IMR-90 (cell line): ENCODE measurements at places on chromosomes 11 and 22. TPM values are rescaled to one million over a fixed set of nuclear protein-coding genes. Genes with fewer than 3 reads are reported as not detected.

DNA sequence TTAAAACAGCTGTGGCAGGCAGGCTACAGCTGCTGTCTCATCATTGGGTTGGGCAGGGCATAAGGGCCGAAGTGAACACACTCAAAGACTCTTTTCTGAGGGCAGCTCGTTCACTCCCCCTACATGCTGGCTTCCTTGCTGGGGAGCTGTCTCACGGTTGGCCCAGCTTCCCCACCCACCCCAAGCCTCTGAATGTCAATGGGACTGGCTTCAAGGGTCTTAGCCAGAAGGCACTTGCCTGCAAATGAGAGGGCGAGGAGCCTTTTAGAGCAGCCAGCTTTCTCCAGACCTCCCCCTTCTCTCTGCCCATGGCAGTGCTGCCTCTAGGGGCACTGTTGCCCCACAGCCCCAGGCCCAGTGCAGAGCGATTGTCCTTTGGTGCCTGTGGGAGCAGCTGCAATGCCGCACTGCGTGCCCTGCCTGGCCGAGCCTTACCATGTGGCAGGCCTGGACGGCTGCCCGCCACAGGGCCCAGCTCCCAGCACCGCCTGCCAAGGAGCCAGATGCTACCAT lies 94.7 kb upstream of the RASSF10 start:
- peak; percentile 33 for DNase-seq

DNA sequence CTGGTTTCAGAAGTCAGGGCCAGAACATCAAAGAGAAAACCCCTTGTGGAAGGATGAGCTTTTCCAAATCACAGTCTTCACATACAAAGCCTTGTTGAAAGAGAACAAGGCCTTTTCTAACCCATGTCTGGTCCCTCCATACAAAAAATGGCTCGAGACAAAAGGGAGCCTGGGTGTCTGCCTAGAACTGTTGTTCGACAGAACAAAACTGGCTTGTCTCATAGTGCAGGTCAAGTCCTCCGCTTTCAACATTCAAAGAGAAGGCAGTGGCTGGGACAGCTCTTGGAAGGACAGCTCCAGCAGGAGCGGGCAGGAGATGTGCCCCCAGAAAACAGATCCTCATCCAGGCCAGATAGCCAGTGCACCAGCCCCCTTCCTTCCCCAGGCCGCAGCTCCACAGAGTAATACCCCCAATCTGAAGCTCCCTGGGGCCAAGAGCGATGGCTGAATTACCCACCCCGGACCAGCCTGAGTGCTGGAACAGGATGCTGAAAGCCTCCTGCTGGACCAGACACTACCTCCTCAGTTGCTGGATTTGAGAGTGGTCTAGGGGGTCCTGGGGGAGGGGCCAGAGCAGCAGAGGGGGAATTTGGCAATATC lies 27.6 kb downstream of the USH1C start:
- no peak for DNase-seq

RASD2 gene
- total RNA-seq: under 0.01 TPM in 2 replicates

GRCh38 chr11:11435635-11436034 lies 82.6 kb upstream of the CSNK2A3 start:
- no peak for DNase-seq

CHADL gene
- total RNA-seq: 0.18 and 0.28 TPM in 2 replicates

PRG3 gene
- not detected in 2 replicates for total RNA-seq

- DNase-seq: no peak
These were observed 11.2 kb downstream of the BARX2 start for GRCh38 chr11:129386795-129387397.

OR51E2 gene
- 0.56 and 0.72 TPM in 2 replicates for total RNA-seq

GRCh38 chr22:37803195-37803638 lies 4.5 kb upstream of the GCAT start:
- DNase-seq: no peak

DNA sequence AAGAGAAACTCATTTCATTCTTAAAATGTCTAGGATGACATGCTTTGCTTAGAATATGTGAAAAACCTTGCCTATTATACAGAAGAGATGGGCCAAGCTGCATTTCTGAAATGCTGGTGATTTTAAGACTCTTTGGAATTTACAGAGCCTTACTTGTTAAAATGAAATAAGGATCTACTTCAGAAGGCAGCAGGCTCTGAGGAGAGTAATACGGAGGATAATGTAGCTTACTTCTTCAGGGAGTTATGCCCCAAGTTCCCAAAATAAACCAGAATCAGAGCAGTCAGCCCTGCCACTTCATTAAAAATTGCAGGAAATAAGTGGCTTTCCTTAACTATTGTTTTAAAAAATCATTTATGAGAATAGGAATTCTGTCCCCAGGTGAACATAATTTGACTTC lies 1000.3 kb upstream of the RAG2 start:
- DNase-seq: no peak

RASGRP2 gene
- total RNA-seq: not detected in 2 replicates

SLC25A22 gene
- 7.2 and 8.2 TPM in 2 replicates for total RNA-seq

TP53AIP1 gene
- not detected in 2 replicates for total RNA-seq

DNA sequence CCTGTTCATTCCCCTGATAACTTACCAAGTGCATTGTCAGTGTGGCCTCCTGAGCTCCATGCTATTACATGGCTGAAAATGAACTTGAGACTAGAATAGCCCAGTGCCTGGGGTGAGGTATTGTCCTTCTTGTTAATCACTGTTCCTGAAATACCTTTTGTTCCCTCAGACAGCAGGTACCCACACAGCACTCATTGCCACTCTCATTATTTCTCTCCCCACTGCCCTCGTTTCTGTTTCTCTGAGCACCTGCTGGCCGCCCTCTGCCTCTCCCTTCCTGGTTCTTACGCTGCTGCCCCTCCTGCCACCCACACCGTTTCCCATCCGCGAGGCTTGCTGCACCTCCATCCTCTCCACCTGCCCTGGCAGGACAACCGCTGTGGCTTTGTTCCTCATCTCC lies 36.9 kb upstream of the RAB1B start:
- no peak for DNase-seq

DNA sequence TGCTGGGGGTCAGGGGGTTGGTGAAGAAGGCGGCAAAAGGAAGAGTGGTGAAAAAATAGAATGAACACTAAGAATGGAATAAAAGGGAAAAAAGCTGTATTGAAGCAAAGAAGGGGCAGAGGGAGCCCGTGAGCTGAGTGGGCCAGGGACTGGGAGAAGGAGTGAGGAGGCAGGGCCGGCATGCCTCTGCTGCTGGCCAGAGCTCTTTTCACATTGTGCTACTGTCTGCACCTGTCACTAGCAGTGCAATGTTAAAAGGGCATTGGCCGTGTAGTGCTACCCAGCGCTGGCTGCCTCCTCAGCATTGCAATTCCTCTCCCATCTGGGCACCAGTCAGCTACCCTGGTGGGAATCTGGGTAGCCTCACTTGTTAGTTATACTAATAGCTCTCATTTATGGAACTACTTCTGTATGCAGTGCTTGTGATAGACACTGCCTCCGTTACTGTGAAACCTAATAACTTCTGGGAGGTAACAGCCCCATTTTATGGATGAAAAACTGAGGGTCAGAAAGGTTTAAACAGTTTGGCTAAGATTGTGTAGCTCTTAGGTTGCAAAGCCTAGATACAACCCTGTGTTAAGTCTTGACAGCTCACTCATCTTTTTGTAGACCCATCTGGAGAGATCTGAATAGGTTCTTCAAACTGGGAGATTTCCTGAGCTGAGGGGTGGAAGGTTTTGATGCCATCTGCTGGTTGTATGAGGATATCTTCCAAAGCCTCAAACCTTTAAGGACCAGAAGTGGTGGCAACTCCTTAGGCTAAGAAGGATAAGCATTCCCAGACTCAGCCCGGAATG lies 8.5 kb downstream of the YPEL4 start:
- peak; percentile 69 for DNase-seq

OR51B6 gene
- not detected in 2 replicates for total RNA-seq

GSTT2 gene
- total RNA-seq: 1.1 and 1.4 TPM in 2 replicates

DNA sequence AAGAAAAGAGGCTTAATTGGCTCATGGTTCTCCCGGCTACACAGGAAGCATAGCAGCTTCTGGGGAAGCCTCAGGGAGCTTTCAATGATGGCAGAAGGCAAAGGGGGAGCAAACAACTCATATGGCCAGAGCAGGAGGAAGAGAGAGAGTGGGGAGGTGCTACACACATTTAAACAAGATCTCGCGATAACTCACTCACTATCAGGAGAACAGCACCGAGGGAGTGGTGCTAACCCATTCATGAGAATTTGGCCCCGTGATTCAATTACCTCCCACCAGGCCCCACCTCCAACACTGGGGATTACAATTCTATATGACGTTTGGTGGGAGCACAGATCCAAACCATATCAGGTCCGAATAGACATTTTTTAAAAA lies 41.7 kb upstream of the APLNR start:
- DNase-seq: no peak

GRCh38 chr11:19474954-19475721 lies 234.4 kb upstream of the E2F8 start:
- no peak for DNase-seq

MICAL2 gene
- total RNA-seq: 285 and 336 TPM in 2 replicates

DNA sequence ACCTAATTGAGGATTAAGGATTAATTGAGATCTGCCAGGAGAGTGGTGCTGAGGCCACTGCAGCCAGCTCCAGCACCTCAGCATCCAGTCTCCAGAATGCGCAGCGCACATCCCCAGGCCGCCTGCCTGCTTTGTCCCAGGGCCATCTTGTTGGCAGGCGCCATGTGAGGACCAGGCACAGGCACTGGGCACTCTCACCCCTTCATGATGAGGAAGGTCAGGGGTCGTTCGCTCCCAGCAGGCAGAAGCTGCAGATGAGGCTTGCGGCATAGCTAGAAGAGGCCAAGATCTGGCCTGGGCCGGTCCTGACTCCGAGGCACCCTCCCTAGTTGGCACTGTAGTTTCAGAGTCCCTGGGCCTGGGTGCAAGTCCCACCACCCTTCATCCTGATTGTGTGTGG lies 6.4 kb downstream of the CABP2 start:
- no peak for DNase-seq

DNA sequence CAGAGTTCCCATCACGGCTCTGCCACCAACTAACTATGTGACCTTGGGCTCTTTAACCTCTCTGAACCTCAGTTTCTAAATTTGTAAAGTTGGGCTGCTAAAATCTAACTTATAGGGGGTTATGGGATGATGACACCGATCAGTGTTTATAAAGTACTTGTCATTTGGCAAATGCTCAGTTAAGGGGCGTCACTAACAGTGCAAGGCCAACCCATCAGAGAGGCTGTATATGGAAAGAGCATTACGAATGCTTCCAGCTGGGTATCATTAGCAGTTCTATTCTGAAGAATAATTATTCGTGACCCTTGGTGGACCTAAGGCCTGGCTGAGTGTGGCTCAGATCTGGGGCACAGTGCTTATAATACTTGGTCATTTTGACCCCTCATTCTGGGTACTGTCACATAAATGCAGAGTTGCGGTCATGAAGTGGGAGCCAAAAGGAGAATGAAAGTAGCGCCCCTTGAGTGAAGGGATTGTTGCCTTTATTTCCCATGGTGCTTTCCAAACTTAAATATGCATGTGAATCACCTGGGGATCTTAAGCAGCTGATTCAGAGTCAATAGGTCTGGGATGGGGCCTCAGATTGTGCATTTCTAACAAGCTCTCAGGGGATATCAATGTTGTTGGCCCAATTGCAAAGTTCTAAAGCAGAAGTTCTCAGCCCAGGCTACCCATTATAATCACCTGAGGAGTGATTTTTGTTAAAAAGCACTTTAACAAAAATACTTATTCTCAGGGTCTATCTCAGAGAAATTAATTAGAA lies 115.8 kb downstream of the CSNK2A3 start:
- DNase-seq: no peak

FGF19 gene
- total RNA-seq: not detected in 2 replicates

MRGPRE gene
- not detected in 2 replicates for total RNA-seq

ALDH3B2 gene
- total RNA-seq: not detected in 2 replicates

DNA sequence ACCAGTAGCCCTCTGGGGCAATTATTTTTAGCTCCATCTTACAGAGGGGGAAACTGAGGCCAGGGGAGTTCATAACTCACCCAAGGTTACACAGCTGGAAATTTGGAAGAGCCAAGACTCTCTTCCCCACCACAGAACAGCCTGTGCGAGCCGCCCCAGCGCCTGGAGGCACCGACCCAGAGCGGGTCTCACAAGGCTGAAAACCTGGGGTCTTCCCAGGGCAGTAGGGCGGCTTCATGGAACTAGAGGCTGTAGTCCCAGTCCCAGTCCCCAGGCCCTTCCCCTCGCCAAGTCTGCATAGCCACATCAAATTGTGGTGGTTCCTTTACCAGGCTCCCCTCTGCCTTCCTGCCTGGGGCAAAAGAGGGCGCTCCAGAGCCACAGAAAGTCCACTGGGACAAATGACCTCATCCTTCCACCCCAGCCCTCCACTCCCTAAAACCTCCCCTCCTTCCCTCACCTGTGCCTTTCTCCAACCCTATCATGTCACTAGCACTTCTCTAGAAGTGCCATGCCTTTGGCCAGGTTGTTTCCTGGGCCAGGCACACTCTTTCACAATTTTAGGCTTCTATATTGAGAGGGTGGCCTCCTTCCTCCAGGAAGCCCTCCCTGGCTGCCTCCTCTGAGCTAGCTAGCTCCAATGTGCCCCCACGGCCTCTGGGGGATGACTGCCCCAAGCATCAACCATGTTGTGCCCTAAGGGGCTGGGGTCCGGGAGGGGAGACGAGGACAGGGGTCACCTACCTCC lies 15.2 kb upstream of the CDC42EP1 start:
- peak; percentile 58 for DNase-seq

MIOX gene
- total RNA-seq: not detected in 2 replicates

DNA sequence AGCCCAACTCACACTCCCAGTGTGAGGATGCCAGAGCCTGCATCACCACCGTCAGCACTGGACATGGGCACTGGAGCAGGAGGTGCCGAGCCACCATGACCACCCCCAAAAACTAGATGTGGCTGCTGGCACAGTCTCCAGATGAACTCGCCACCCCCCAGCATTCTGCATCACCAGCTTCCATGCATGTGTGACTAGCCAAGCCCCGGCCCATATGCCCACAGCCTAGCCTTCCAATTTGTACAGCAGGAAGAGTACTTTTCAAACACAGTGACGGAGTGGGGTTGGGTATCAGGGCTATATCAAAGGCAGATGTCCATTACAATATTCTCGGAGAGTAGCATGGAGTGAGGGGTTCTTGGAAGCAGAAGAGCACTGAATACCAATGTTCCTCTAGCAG lies 62.9 kb downstream of the SMCO4 start:
- DNase-seq: no peak

IFITM10 gene
- under 0.01 and 0.18 TPM in 2 replicates for total RNA-seq

DNA sequence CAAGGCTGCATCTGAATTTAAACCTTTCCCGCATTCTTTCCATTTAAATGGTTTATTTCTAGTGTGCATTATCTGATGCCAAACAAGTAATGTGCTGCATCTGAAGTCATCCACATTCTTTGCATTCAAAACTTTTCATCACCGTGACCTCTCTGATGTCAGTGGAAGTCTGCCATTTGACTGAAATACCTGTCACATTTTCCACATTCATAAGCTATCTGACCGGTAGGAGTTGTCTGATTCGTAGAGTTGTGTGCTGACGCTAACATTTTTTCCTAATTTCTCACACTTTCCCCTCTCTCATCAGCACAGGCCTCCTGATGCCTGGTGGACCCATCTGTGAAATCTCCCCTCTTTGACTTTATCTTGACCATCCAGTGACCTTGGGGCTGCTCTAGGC lies 79.9 kb upstream of the BARX2 start:
- DNase-seq: peak; percentile 40

GRCh38 chr11:16863389-16863788 lies 124.9 kb downstream of the C11orf58 start:
- DNase-seq: no peak
